ENCODE measurements at places on chromosomes 2 and 18.
A peak's percentile ranks its signal among the peaks of the same experiment; 100 is the strongest.

GRCh38 chr2:232038881-232039485 is 77.5 kb downstream of the DIS3L2 start:
- DNase-seq = no peak

- no peak for DNase-seq
Observed at GRCh38 chr2:120560330-120560729, 175.3 kb upstream of the GLI2 start.

DNA sequence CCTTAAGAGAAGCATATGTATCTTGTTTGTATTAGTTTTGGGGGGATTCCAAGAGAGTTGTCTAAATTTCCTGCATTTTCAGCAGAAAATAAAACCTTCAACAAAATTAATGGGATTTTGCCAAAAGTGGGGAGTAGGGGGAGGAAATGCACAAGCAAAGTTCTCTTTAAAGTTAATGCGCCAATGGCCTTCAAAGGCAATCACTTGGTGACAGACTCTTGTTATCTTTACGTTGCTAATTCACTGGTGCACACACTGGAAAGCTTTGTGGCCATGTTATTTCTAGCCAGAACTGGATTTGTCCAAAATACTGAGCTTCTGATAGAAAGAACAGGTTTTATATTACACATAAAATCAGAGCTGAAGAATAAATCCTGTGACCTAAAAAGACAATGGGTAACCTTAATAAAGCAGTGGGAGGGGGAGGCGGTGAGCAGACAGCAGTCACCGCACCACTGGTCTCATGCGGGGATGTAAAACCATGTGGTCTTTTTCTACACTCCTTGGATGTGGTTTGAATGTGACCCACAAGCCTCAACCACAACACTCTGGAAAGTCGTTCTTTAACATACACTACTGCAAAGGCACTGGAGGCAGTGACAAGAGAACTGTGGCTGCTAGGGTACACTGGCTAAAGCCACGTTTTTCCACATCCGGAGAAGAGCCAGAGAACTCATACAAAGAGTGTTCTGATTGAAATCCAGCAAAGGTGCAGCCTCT is 176.9 kb upstream of the SMAD7 start:
- DNase-seq = no peak

- peak; percentile 76 for DNase-seq
Observed at GRCh38 chr2:19362094-19362754, 3.8 kb upstream of the OSR1 start.

DNA sequence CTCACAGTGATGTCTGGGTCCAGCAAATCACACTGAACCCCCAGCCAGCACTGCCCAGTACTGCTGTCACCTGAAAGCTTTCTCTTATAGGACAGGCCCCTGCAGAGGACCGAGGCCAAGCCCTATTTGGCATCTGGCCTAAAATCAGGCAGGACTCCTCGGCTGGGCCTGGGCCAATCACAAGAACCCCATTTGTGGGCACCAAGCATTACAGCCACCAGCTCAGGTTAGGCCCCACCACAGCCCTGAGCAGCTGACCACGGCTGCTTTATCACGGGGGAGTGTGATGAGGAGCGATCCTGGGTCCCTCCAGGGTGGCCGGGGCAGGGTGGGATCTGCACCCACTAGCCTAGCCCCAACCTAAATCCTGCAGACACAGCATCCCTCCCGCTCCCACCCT is 8.2 kb downstream of the BIN1 start:
- peak; percentile 32 for DNase-seq

GRCh38 chr2:188852772-188853171 is 121.4 kb upstream of the COL3A1 start:
- DNase-seq = peak; percentile 9

- peak; percentile 72 for DNase-seq
Observed at GRCh38 chr2:127913808-127914457, 28.2 kb upstream of the AMMECR1L start.

GRCh38 chr2:32360416-32360815 is 3.6 kb downstream of the BIRC6 start:
- DNase-seq = no peak

GRCh38 chr2:238704471-238705225 is 143.2 kb upstream of the TWIST2 start:
- no peak for DNase-seq

DNA sequence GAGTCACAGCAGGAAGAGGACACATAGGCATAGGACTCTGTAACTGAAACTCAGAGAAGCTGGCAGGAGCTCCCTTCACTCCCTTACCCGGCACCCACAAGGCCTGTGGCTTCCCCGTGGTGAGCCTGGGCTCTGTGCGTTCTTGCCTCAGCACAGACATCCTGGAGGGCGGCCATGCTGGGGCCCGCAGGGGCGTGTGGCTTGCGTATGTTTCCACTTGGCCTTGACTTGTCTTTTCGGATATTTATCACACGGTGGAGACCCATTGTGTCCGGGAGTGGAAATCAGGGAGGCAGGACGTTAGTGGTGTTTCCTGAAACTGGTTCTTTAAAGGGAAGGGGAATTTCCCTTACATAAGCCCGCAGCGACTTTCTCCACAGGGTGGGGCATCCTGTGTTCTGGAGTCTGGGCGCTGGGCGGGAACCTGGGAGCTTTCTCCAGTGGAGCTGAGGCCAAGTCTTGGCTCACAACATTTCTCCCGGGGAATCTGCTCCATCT is 49.9 kb upstream of the EML6 start:
- no peak for DNase-seq

DNA sequence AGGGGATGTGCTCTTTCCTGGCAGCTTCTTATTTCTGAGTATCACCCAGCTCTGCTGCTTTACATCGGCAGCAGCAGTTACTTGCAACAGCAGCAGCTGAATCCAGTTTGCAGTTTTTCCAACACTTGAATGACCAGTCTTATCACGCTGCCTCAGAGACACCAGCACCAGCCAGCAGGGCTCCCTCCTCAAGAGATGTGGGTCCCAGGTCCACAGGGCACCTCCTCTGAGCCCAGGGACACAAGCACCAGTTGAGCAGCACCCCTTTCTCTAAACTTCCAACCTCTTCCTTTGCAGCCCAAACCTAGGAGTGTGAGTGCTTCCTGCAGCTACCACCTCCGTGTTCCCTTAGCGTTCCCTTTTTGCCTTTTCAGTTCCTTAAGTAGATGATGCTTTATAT is 50.4 kb upstream of the YPEL5 start:
- DNase-seq = no peak

GRCh38 chr2:71829008-71829407 is 318.7 kb downstream of the CYP26B1 start:
- no peak for DNase-seq

DNA sequence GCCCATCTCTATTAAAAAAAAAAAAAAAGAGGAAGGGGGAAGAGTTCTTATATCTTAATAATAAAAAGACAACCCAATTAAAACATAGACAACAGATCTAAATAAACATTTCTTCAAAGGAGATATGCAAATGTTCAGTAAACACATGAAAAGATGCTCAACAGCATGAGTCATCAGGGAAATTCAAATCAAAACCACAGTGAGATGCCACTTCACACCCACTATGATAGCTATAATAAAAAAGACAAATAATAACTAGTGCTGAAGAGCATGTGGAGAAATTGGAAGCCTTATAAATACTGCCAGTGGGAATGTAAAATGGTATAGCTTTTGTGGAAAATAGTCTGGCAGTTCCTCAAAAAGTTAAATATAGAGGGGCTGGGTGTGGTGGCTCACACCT is 61.5 kb upstream of the CYP20A1 start:
- DNase-seq = peak; percentile 52

- DNase-seq = no peak
Observed at GRCh38 chr18:60228609-60229595, 143.7 kb downstream of the MC4R start.

- DNase-seq = no peak
Observed at GRCh38 chr2:220779931-220780330, 792.2 kb downstream of the EPHA4 start.

DNA sequence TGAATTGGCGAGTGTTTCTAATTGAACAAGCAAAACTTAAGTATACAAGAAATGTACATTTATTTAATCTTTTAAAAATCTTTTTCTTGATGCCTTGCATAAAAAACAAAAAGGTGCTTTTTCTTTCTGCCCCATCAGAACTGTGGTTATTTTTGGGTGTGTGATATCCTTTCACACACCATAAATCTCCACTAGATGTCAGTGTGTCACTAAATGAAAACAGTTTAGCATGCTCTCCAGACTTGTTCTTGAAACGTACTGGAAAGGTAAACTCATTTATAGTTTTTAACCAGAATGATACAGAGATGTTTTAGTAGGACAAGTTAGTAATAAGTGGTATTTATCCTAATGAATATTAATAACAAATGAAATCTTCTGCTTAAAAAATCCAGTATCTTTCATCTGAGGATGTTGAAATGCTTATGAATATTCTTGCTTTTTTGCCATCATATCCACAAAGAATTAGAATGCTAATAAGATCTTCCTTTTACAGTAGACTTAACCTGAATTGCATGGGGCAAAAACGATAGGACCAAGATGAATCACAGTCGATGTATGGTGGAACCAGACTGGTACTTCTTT is 96.8 kb downstream of the UBE2E3 start:
- DNase-seq = peak; percentile 79

- no peak for DNase-seq
Observed at GRCh38 chr2:188622601-188623260, 331.1 kb downstream of the GULP1 start.

- no peak for DNase-seq
Observed at GRCh38 chr2:172153757-172154156, 51.1 kb upstream of the DLX2 start.

GRCh38 chr2:71714601-71715240 is 261.4 kb downstream of the DYSF start:
- no peak for DNase-seq

- peak; percentile 63 for DNase-seq
Observed at GRCh38 chr2:179107737-179108136, 57.8 kb upstream of the CCDC141 start.

DNA sequence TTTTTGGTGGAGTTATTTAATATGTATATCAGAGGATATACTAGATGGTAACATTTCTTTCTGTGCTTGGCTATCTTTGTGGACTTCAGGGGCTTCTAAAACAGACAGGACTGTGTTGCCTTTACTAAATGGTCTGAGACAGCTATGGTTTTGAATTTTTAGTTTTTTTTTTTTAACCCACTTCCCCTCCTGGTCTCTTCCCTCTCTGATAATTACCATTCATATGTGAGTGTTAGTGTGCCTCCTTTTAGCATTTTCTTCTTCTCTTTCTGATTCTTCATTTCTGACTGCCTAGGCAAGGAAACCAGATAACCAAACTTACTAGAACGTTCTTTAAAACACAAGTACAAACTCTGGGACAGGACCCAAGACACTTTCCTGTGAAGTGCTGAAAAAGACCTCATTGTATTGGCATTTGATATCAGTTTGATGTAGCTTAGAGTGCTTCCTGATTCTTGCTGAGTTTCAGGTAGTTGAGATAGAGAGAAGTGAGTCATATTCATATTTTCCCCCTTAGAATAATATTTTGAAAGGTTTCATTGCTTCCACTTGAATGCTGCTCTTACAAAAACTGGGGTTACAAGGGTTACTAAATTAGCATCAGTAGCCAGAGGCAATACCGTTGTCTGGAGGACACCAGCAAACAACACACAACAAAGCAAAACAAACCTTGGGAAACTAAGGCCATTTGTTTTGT is 52.7 kb downstream of the SMAD4 start:
- DNase-seq = no peak

GRCh38 chr2:26196683-26197418 is 24.0 kb downstream of the GAREM2 start:
- DNase-seq = no peak

DNA sequence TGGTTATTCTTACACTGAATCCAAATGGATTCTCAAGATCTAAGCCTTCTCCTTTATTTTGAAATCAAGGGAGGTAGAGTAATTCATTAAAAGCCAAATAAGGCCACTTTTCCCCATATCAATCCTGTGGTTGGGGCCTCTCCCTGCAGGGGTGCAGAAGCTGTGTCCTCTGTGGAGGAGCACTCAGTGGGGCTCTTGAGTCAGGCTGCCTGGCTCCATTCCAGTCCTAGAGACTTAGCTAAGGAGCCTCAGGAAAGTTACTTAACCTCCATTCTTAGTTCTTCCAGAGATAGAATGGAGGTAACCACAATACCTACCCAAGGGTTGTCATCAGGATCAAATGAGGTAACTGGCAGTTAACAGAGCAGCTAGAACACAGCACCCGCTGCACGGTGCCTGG is 564.3 kb downstream of the CMPK2 start:
- no peak for DNase-seq

DNA sequence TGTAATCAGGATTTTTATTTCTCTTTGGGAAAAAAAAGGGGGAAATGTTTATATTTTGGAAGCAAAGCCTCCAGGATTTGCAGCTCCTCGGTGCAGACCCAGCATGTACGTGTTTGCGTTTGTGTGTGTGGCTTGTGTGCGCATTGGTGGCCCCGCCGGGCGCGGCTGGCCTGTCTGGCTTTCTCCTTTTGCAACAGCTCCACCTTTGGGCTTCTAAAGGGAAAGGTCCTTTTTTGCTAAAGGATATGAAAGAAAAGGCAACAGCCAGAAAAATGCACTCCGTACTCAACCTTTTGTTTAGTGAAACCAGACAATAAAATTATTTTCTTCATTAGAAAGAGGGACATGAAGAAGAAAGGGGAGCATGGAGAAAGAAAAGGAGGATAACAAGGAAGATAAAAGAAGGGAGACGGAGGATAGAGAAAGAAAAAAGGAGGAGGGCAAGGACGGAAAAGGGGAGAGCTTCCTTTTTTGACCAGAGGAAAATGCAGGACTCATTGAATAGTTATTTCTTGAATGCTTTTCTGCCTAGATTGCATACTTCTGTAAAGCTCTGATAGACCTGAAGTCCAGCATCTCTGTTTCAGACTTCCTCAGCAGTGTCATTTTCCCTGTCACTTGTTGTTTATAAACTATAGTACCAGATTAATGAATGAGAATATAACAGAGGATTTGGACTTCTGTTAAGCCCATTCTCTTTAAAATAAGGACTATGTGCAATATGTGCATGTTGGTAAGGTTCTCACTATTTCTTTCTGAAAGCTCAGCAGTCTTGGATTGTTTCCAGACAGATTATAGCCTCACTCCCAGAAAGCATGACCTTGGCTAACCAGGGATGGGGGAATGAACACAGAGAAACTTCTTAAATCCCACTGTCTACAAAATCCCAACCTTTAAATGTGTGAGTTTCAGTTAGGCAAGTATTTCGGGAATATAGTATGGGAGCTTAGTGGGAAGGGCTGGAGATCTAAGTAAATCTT is 563.1 kb upstream of the PIK3C3 start:
- DNase-seq = peak; percentile 89

Data from DMS53 (cell line).